ENCODE measurements at places on chromosomes 3 and 15.

DNA sequence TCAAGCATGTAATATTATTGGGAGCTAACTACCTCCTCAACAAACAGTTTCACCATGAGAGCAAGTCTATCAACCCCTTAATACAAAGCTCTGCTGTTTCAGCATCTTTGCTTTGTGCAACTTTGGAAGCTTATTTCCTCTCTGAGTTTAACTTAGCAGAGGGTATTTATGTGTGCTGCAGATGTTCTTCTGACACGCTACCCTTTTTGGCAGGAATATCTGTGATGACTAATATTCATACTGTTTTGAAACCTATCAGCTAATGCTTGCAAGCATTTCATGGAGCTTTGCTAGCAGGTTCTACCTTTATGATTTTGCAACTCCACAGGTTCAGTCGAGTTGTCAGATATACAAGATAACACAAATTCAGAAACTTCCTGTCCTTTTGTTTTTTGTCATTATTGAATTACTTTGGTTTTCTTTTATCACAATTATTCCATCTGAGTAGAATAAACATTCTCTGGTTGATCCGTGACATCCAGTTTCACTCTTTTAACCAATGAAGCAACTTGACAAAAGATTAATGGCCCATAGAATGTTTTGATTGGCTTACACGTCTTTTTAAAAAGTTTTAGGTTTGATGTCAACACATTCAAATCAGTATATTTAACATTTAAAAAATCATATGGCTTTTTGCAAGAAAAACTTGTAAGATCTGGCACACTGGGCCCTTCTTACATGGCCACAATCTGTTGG is 1.7 kb upstream of the SLC9A9 start:
- peak; percentile 76 for DNase-seq

- no peak for DNase-seq
Observed at GRCh38 chr15:56835718-56836171, 82.7 kb upstream of the TCF12 start.

- no peak for DNase-seq
Observed at GRCh38 chr3:194690501-194691372, 5.1 kb downstream of the FAM43A start.

DNA sequence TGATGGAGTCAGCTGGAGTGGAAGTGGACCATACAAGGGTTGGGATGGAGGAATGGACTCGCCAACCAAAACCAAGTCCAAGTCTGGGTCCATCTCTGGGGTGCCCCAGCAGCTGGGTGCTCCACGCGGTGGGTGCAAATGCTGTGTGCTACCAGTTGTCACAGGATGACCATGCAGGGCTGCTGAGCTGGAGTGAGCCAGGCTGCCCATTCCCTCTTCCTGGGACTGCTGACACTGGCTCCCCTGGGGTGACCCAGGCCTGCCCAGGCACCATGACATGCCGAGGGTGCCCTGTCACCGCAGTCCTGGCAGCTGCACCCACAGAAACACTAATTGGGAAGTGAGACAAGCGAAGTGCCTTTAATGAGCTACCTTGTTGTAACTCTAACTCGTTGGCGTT is 140.2 kb downstream of the TPRA1 start:
- DNase-seq: no peak

DNA sequence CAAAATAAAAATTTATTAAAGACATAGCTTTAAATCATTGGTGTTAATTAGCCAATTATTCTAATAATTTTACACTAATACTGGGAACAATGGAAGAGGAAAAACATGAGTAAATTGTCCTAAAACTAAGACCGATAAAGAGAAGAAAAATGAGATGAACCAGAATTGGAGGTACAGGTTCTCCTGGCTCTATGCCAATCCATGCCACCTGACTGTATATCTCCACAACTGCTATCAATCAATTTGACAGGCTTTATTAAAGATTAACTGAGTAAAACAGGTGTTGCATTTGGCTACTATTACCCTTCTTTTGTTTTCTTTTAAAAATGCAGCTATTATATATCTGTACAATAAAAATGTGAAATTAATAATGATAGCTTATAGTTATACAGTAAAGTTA is 850.0 kb downstream of the CADM2 start:
- DNase-seq: no peak
